Activated naive CD4-positive, alpha-beta T cell treated with anti-CD3 and anti-CD28 coated beads, Interleukin-2, amount 10 ng/mL, durations not matched to agents 5 hours and 36 hours (primary cell): ENCODE measurements at places on chromosomes 2 and 18. TPM values are rescaled to one million over a fixed set of nuclear protein-coding genes. Genes with fewer than 3 reads are reported as not detected.

The CYP20A1 gene
- 24.4 TPM for total RNA-seq

The DSG1 gene
- total RNA-seq, result not detected

The KCNJ3 gene
- total RNA-seq, result not detected

The GALNT14 gene
- total RNA-seq, result not detected

The GAREM1 gene
- not detected for total RNA-seq

The SERPINB3 gene
- total RNA-seq, result not detected

The GALNT5 gene
- not detected for total RNA-seq

The SERPINB2 gene
- not detected for total RNA-seq

The KYNU gene
- total RNA-seq, result not detected

The C1QL2 gene
- not detected for total RNA-seq

The MTA3 gene
- 28.8 TPM for total RNA-seq

The UGT1A10 gene
- not detected for total RNA-seq

The PRADC1 gene
- total RNA-seq, result 12.7 TPM

The AOX1 gene
- 0.17 TPM for total RNA-seq

The RPL31 gene
- total RNA-seq, result 2,253 TPM

The EPC2 gene
- total RNA-seq, result 35.4 TPM

The VSNL1 gene
- not detected for total RNA-seq

The ALMS1 gene
- total RNA-seq, result 27.2 TPM

The MYL1 gene
- not detected for total RNA-seq

The SLC30A3 gene
- total RNA-seq, result 0.08 TPM

The MC5R gene
- total RNA-seq, result not detected

The PCARE gene
- total RNA-seq, result not detected

The RFTN2 gene
- total RNA-seq, result not detected

The NDC80 gene
- total RNA-seq, result 66.9 TPM

The MREG gene
- 10.6 TPM for total RNA-seq

The ERICH2 gene
- total RNA-seq, result not detected

The TEKT4 gene
- not detected for total RNA-seq

The TIA1 gene
- total RNA-seq, result 147 TPM

The GCFC2 gene
- total RNA-seq, result 27.0 TPM

The ANKRD62 gene
- not detected for total RNA-seq

The REG1B gene
- total RNA-seq, result not detected

The REEP1 gene
- 0.39 TPM for total RNA-seq

The RPRM gene
- total RNA-seq, result not detected

The SIX3 gene
- not detected for total RNA-seq

The C2orf66 gene
- 0.17 TPM for total RNA-seq
